MCF 10A (cell line): ENCODE measurements at places on chromosomes 5 and 9. TPM values are rescaled to one million over a fixed set of nuclear protein-coding genes. Genes with fewer than 3 reads are reported as not detected.

GRCh38 chr5:78458843-78459242 lies 98.4 kb downstream of the SCAMP1 start:
- DNase-seq: no peak

- DNase-seq: no peak
Measured at GRCh38 chr5:88813244-88813643, 69.7 kb downstream of the MEF2C start.

DNA sequence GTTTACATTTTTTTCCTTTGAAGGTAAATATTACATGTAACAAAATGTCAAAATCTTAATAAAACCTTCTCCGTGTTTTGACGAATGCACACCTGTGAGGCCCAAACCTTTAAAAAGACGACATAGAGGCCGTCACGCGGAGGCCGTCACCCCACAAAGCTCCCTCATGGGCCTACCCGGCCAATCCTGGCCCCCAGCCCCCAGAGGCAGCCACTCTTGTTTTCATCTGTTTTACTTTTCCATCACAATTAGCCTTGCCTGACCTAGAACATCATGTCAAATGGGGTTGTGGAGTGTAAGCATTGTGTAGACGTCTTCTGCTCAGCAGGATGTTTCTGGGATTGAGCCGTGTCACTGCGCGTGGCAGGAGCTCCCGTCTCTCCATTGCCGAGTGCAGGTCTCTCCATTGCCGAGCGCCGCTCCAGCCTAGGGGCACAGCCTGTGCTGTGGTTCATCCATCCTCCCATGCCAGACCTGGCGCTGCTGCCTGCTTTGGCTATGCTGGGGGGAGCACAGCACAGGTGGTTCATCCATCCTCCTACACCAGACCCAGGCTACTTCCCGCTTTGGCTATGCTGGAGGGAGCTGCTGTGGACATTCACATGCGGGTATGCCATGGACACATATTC lies 52.2 kb upstream of the IRX4 start:
- no peak for DNase-seq

DNA sequence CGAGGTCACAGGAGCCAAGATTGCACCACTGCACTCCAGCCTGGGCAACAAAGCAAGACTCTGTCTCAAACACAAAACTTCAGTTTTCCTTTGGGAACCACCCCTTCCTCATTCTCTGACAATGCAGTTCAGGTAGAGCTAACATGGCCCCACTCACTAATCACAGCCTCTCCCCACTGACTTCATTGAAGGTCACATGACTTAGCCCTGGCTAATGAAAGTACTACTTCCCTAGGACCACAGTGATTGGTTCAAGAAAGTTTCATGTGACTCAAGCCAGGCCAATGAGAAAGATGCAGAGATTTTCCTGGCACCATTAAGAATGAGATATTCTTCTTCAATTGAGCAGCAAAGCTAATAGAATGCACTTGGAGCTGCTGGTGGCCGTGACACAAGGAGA lies 67.2 kb upstream of the GPBP1 start:
- DNase-seq: no peak

DNA sequence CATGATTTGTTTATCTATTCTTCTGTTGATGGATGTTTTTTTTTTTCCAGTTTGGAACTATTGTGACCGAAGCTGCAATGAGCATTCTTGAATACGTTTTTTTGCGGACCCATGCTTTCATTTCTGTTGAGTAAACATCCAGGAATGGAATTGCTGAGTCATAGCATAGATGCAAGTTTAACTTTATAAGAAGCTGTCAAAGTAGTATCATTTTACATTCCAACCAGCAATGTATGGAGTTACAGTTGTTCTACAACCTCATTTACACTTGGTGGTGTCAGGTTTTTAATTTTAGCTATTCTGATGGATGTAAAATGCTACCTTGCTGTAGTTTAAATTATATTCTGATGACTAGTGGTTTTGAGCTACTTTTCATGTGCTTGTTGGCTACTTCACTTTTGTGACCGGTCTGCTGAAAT lies 49.0 kb downstream of the NPR3 start:
- peak; percentile 79 for DNase-seq

GRCh38 chr5:92795633-92796032 lies 785.4 kb downstream of the NR2F1-AS1 start:
- no peak for DNase-seq

DNA sequence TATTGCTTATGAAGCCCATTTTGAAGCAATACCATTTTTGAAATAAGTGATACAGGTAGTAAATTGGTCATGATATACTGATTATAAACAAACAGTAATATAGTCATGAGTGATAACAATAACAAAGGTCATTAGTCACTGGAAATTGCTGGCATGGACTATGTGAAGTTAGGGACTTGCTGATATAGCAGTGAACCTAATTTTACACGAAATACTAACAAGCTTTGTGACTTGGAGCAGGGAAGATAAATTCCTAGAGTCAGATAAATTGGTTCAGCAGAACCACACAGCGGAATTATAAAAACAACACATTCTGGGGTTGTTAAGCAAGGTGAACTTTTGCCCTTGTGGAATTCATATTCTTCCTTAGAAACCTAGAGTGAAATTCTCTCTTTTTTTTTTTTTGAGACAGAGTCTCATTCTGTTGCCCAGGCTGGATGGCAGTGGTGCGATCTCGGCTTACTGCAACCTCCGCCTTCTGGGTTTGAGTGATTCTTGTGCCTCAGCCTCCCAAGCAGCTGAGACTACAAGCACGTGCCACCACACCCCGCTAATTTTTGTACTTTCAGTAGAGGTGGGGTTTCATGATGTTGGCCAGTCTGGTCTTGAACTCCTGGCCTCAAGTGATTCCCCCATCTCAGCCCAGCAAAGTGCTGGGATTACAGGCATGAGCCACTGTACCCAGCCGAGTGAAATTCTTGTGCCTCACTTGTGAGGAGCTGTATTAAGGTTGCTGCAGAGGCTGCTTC lies 6.0 kb downstream of the UGCG start:
- no peak for DNase-seq

- no peak for DNase-seq
Measured at GRCh38 chr9:91900055-91900796, 49.8 kb downstream of the ROR2 start.

- no peak for DNase-seq
Measured at GRCh38 chr5:115439639-115440038, 104.9 kb downstream of the FEM1C start.

GRCh38 chr9:121362813-121363621 lies 7.0 kb downstream of the STOM start:
- DNase-seq: peak; percentile 47

Gene CAMK4
- 0.21 and 0.39 TPM in 2 replicates for total RNA-seq

Gene SMIM32
- total RNA-seq: not detected in 2 replicates

Gene HSD17B3
- 0.74 TPM in 1 of 2 replicates, not detected in the other for total RNA-seq

Gene THBS4
- 0.82 and 1.2 TPM in 2 replicates for total RNA-seq
